Activated CD4-positive, alpha-beta memory T cell treated with anti-CD3 and anti-CD28 coated beads, Interleukin-2, amount 10 ng/mL, durations not matched to agents 7 days and 5 days (primary cell): ENCODE measurements at places on chromosomes 12 and 14.

DNA sequence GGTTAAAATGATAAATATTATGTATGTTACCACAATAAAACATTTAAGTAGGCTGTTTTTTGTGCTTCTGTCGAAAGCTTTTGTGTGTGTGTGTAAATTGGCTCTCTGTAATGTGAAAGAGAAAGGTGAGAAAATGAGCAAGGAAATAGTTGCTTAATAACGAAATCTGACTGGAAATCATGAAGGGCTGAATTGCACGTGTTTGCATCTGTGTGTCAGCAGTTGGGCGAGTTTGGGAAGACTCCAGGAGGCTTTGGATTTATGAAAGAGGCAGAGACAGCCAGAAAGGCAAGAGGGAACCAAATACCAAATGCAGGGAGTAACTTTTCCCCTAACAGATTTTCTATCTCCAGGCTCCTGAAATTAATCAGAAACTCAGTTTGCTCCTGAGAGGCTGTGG lies 47.2 kb upstream of the PLEKHG3 start:
- no peak for DNase-seq

- no peak for DNase-seq
These were observed 53.7 kb downstream of the FOXN4 start for GRCh38 chr12:109255377-109255776.

DNA sequence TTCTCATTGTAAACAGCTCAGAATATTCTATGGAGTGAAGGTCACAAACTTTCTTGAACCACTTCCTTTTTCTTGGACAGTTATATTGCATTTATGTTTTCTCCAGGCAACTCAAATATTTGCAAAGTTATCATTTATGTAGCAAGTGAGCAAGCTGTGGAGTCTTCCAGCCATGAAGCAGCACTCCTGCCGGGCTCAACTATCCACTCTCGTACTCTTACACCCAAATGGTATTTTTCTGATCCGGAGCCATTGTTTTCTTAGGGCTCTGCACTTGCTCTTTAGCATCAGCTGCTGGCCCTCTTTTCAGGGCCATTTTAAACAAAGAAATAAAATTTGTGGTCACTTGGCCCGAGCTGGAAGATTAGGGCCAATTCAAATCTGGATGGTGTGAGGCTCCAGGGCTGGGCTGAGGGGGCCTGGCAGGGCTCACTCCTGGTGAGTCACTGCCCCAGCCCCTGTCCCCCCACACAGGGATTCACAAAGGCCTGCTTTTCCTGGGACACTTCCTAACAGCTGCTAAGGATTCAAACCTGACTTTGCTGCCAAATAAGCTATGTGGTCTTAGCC lies 19.7 kb downstream of the SYNE3 start:
- DNase-seq, result no peak

- DNase-seq, result no peak
These were observed 10.1 kb upstream of the RAB35 start for GRCh38 chr12:120126635-120127005.

- no peak for DNase-seq
These were observed 77.1 kb downstream of the TTLL5 start for GRCh38 chr14:75738192-75738591.

DNA sequence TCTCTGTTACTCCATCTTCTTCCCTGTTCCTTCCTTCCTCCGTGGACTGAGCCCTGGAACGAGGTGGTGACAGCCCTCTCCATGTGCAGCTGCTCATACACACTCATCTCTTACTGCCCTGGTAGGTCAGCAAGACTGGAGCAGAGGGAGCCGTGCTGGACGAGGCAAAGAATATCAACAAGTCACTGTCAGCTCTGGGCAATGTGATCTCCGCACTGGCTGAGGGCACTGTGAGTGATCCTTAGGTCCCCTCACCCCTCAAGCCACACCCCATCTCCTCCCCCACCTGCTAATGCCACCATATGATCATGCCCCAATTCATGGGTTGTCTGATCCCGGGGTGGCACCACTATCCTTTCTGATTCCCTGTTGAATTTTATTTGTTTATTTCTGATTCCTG lies 19.0 kb downstream of the KIF5A start:
- no peak for DNase-seq
